ENCODE measurements at places on chromosomes 11 and 22.

- no peak for DNase-seq
These were observed 304.2 kb downstream of the INSC start for GRCh38 chr11:15418921-15419320.

- DNase-seq: no peak
These were observed 175.7 kb downstream of the SHANK2 start for GRCh38 chr11:71076525-71077304.

GRCh38 chr11:19864141-19865140 is 151.8 kb downstream of the NAV2 start:
- no peak for DNase-seq

DNA sequence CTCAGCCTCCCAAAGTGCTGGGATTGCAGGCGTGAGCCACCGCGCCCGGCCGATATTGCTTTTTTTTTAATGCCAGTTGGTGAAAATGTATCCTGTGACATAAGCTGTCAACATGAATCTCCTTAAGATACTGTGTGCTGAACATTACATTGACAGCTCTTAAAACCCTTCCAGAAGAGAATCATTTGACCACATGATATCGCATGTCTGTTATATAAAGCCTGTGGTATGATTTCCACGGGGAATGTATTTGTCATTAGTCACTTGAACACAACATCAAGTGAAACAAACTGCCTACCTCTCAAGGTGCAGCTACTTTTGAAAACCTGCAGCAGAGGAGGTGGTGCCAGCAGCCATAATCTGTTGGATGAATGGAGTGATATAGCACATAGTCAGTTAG is 67.0 kb downstream of the BCL2L13 start:
- DNase-seq: no peak

DNA sequence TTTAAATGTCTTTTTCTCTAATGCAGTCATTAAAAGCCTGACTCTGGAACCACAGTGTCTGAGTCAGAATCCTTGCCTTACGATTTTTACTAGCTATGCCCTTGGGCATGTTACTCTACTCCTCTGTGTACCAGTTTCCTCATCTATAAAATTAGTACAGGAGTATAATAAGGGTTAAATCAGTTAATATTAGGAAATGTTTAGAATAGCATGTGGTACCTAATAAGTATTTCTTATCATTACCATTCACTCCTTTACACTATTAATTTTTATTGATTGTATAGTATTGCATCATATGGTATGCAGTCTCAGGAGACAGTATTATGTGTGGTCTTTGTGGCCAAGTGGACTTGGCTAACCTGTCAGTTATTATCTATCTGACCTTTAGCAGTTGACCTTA is 68.2 kb downstream of the METTL15 start:
- DNase-seq: no peak

GRCh38 chr11:94785509-94785908 is 17.4 kb downstream of the AMOTL1 start:
- DNase-seq: no peak

DNA sequence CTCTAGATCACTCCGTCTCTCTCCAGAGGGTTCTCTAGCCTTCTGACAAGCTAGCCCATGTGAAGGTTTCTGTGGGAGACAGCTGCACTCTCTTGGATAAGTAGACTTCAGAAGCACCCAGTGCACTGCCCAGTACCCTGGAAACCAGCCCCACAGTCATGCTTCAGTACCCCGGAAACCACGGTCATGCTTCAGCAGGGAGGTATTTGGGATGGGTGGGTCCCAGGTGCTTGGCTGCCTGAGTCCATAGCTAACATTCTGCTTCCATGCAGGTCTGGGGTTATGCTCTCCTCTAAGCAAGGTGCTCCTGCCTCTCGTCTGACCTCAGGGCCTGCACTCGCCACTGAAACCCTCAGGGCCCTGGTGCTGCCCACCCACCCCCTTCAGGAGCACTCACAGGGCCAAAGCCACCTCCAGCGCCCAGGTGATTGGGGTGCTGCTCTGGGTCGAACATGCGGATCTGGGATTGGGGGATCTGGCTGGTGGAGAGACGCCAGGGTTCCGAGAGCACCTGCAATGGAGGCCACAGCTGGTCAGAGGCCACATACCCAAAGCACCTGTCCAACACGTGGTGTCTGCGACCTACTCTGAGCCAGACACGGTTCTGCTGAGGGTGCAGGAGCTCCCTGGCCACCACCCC is 7.3 kb upstream of the SYCE3 start:
- no peak for DNase-seq

DNA sequence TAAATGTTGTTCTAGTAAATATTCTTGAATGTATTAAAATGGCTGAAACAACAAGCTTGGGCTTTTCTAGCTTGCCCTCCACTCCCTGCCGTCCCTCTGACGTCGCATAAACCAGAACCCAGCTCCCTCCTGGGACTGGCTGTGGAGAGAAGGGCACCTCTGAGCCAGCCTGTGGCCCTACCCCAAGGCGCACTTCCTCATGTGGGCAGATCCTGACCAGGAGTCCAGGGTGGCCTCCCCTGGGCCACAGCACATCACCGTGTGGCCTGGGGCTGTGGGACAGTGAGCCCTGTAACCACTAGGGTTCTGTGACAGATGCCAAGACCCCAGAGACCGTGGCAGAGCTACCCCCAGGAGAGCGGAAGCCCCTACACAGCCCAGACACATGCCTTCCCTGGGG is 10.2 kb upstream of the ADORA2A start:
- DNase-seq: no peak

GRCh38 chr11:75334976-75335375 is 16.5 kb downstream of the ARRB1 start:
- no peak for DNase-seq

DNA sequence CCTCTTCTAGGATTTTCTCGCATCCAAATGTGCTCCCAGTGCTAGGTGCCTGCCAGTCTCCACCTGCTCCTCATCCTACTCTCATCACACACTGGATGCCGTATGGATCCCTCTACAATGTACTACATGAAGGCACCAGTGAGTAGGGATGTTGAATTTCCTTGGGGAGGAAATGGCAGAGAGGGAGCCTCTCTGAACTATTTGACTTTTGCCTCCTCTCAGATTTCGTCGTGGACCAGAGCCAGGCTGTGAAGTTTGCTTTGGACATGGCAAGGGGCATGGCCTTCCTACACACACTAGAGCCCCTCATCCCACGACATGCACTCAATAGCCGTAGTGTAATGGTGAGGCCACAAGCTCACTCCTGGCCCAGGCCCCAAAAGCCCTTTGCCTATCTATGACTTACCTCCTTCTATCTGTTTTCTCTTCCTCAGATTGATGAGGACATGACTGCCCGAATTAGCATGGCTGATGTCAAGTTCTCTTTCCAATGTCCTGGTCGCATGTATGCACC is 2.5 kb downstream of the TAF10 start:
- no peak for DNase-seq
